ENCODE measurements at places on chromosomes 5 and 9.
A peak's percentile ranks its signal among the peaks of the same experiment; 100 is the strongest.

DNA sequence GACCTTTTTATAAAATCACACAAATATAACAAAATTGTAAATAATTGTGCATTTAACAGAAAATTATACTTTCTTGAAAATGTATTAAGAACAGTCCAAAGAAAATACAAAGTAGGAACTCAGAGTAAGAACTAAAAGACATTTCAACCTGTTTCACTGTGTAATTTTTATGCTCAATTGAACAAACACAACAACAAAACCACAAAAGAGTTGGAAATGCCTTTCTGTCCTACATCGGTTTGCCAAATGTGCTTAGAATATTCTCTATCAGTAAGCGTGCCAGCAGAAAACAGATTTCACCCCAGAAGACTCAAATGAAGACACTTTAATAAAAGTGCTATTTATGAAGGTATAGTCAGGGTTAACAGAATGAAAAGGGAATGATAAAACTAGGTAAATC is 592.1 kb downstream of the PRELID2 start:
- no peak for DNase-seq

GRCh38 chr5:142716963-142717362 is 31.1 kb upstream of the FGF1 start:
- DNase-seq = peak; percentile 62

DNA sequence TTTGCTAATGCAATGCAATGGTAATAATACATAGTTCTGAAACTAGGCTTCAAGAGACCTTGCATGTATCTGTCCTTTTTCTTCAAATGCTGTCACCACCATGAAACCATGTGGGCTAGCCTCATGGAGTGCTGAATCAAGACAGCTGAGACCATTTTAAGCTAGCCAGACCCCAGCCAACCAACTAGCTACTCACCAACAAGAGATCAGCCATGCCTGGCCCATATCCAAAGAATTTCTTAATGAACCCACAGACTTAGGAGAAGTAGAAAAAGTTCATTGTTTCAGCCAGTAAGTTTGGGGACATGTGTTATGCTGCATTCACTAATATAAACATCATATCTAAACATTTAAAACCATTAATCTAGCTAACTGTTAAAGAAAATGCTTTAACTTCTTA is 139.8 kb upstream of the EDIL3 start:
- no peak for DNase-seq

DNA sequence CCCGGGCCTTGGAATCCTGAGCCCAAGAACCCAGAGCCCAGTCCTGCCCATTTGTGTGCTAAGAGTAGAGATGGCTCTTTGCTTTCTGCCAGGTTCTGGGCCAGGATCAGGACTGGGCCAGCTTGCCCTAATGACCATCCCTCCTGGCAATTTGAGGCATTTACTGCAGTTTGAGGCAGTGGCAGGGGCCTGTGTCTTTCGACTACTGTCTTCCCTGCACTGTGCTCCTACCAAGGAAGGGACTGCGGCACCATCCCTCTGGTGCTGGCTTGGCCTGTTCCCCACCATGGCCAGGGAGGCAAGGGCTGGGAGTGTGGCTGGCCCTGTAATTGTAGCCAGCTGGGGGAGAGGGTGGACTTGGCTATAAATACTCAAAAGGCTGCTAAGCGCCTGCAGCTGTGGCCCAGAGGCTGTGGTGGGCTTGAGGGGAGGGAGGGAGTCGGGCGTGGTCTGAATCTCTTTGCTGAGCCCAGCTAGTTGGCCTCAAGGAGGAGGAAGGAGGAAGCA is 4.6 kb downstream of the ENHO start:
- no peak for DNase-seq

DNA sequence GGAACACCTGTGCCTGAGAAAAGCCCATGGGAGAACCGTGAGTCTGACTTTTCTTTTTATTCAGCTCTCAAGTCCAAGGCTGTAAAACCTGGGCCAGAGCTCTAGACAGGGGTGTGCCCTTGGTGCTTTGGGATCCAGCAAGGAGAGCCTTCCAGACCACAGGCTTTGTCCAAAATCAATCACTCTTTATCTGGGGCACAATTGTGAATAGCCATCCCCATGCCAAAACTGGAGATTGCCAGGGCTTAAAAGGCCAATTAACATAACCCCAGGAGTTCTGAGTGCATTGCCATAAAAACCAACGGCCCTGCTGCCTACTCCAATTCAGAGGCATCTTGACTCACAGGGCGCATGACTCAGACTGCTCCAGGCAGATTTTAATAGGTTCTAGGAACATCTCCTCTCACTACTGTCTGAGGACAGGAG is 391.8 kb downstream of the ARHGEF28 start:
- DNase-seq = no peak
